ENCODE measurements at places on chromosomes 4 and X.

- DNase-seq: no peak
Observed at GRCh38 chr4:152000518-152000917, 239.7 kb upstream of the GATB start.

- no peak for DNase-seq
Observed at GRCh38 chr4:47561331-47561730, 76.3 kb downstream of the ATP10D start.

DNA sequence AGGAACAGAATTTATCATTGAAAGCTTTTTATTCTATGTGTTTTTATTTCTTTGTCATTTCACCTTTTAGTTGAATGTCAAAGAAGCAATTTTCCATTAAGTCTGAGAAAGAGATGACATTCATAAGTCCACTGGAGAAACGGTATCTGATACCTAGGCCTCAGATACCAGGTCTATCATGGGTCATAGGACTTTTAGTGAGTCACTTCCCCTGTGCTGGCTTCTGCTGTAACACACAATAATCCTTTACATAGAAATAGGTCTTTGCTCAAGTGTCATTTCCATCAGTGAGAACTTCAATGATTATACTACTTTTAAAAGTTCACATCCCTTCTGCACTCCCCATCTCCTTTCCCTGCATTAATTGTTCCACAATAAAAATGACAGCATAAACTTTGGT is 125.5 kb upstream of the ARMCX2 start:
- no peak for DNase-seq

DNA sequence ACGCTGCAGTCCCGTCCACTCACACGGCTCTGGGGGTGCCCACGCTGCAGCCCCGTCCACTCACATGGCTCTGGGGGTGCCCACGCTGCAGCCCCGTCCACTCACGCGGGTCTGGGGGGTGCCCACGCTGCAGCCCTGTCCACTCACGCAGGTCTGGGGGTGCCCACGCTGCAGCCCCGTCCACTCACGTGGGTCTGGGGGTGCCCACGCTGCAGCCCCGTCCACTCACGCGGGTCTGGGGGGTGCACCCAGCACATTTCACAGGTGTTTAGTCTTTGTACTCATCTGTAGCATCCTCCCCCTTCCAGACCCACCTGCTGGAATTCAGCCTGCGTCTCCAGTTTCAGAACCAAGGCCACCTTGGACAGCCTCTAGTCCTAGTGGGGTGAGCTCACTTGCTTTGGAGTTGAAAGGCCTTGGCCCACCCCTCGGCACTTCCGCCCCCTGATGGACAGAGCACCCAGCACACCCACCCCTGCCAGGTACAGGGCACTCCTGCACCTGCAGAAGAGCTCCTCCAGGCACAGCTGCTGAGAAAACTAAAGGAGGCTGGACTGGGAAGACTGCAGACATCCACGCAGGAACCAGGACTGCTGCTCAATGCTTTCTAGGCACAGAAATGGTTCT is 73.0 kb downstream of the ABLIM2 start:
- no peak for DNase-seq

- no peak for DNase-seq
Observed at GRCh38 chr4:123848606-123849005, 452.0 kb downstream of the SPRY1 start.

DNA sequence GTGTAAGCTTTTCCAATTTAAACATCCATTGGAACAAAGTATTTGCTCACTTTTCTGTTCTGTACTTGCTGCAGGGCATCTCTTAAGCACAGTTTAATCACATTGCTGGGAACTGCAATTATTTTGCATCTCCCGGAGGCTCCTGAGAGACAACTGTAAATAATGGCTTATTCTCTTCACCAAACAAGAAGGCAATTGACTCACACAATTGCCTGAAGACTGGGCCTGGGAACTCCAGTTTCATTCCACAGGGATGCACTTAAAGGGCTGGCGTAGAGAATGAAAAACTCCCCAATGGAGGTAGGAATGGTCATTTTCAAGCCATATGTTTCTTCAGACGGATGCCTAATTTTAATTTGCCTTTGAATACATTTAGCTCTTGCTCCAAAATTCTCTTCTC is 29.5 kb downstream of the TFDP3 start:
- DNase-seq: no peak

DNA sequence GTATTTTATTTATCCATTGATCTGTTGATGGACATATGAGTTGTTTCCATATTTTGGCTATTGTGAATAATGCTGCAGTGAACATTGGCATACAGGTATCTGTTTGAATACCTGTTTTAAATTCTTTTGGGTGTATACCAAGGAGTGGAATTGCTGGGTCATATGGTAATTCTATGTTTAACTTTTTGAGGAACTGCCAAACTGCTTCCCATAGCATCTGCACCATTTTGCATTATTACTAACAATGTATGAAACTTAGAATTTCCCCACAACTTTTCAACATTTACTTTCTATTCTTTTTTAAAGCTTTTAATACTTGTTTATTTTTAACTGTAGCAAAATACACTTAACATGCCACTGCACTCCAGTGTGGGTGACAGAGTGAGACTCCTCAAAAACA is 57.0 kb upstream of the MSN start:
- no peak for DNase-seq

GRCh38 chr4:165872461-165873297 is at the start of gene TLL1:
TLL1 (plus strand) TSS chr4:165873237; CDS start chr4:165873905, 668 bp downstream.
- no peak for DNase-seq

- no peak for DNase-seq
Observed at GRCh38 chr4:560731-561291, 15.3 kb downstream of the TMEM271 start.

GRCh38 chrX:15948318-15948660 is 93.7 kb upstream of the AP1S2 start:
- DNase-seq: no peak

DNA sequence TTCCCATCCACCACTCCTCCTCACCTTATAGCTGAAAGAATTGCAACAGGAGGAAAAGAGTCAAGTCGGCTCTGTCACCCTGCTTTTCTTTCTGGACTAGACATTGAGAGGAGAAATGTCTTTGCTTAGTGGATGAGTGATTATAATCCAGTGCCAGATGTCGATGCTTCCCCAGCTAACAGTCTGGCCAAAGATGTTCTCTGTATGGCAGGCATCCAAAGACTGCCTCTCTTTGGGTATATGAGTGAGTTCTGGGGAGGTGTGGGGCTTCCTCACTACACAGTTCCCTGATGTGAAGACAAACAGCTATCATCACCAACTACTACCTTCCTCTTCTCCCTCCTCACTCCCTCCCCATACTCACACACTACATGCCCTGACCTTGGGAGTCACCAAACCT is 90.9 kb downstream of the COMMD8 start:
- no peak for DNase-seq

DNA sequence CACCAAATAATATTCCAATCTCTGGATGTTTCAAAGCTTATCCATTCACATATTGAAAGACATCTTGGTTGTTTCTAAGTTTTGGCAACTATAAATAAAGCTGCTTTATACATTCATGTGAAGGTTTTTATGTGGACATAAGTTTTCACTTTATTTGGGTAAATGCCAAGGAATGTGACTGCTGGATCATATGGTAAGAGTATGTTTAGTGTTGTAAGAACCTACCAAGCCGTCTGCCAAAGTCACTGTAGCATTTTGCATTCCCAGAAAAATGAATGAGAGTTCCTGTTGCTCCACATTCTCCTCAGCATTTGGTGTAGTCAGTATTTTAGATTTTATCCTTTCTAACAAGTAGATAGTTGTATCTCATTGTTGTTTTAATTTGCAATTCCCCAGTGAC is 1047.7 kb downstream of the C4orf33 start:
- DNase-seq: no peak

GRCh38 chrX:52216541-52216940 is 31.9 kb downstream of the MAGED4 start:
- no peak for DNase-seq

DNA sequence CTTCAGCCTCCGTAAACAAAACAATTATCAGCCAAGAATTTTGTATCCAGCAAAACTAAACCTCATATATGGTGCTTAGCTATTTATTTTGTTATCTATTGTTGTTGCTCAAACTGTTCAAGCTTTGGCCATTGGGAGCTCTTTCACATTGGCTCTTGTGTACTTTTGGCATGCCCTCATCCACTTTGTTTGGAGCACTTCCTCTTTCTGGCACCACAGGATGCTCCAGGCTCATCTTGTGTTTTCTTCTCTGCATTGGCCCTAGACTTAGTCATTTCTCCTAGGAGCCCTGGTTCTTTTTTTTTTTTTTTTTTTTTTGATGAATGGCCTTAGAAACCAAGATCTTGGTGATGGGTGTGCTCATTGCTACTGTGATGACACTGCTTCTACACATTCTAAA is 74.5 kb downstream of the DIPK2B start:
- no peak for DNase-seq

DNA sequence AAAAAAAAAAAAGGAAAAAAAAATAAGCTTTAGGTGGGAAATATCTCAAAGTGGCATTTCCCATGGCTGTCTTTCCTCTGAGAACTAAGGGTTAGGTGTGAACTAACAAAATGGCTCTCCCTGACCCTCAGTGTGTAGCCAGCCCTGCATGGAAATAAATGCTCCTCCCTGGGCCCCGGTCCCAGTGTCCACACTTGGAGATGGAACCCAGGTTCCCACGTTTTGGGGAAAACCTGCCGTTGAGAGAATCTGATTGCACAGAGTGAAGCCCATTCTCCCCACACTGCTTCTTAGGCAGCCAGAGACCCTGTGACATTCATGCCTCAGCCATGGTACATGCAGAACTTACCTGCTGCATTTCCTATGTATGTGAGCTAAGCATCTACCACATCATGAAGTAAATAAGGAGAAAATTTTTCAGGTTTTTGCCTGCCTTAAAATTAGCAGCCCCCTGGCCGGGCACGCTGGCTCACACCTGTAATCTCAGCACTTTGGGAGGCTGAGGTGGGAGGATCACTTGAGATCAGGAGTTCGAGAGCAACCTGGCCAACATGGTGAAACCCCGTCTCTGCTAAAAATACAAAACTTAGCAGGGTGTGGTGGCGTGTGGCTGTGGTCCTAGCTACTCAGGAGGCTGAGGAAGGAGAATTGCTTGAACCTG is 34.5 kb downstream of the HTT-AS start:
- DNase-seq: no peak

DNA sequence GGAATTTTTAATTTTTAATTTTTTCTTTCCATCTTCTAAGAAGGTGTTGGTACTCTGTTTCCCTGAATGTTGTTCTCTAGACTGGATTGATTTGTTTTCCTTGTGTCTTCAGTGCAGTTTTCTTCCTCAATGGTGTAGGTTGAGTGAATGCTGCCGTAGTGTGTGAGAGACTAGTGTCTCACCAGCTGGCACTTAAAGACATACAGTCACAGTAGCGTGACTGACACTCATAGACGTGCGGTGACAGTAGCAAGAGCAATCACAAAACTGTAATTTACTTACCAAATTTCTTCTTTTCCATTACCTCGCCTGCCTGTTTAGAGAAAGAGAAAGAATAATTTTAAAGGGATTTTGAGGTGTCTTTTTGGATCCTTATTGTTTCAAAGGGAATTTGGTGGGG is 21.4 kb upstream of the PGM2 start:
- DNase-seq: no peak

GRCh38 chr4:75727073-75727472 is 2.7 kb downstream of the USO1 start:
- DNase-seq: no peak

- DNase-seq: no peak
Observed at GRCh38 chr4:165827018-165827417, 46.0 kb upstream of the TLL1 start.

- peak; percentile 6 for DNase-seq
Observed at GRCh38 chrX:123731987-123732669, 724 bp downstream of the THOC2 start.

GRCh38 chrX:13770013-13770535 is 35.5 kb downstream of the OFD1 start:
- DNase-seq: no peak

GRCh38 chr4:102817613-102818268 is 9.6 kb downstream of the UBE2D3 start:
- no peak for DNase-seq
